ENCODE measurements at places on chromosomes 2 and 18.

GRCh38 chr2:13522917-13523821 lies 806.4 kb downstream of the TRIB2 start:
- DNase-seq = no peak

- DNase-seq = no peak
Observed at GRCh38 chr2:22929998-22930397, 455.0 kb upstream of the KLHL29 start.

GRCh38 chr2:211371465-211371864 lies 815.1 kb downstream of the CPS1 start:
- no peak for DNase-seq

DNA sequence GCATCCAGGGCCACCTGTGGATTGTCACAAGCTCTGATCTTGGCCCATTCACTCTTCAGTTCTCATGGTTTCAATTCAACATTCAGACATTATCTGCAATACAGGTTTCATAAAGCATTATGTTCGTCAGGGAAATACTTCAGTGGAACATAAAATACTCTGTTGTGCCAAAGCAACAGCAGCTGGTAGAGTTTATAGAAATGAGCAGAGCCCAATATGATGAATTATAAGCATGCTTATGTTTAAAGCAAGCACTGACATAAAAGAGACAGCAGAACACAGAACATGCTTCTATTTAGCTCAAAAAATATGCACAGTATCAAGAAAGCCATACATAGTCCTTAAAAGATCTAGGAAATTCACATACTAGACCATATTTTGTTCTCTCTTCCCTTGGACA lies 71.3 kb downstream of the PDK1 start:
- DNase-seq = no peak

DNA sequence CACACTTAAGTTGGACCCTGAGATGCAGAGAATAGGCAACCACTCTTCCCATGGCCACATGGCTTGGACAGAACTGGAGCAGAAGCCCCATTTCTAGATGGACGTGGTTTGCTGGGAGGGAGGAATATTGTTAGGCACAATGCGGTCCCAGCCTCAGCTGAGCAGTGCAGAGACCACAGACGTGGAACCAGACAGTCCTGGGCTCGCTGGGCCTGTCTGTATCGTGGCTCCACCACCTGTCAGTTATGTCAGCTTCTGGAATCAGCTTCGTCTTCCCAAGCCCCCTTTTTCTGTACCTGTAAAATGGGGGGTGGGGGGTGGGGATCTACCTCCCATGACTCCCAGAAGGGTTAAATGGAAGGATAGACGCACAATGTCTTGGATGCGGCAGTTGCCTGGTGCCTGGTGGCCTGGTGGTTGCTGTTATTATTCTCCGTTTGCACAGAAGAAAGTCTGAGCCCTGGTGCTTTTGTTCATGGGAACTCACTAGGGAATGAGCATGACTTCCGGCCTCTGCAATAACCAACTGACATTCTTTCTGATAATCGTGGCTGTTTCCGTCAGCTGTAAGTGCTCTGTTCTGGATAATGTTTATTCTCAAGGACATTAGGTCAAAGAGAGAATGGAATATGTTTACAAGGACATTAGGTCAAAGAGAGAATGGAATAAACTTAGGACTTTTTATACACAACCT lies 31.4 kb downstream of the COLEC11 start:
- no peak for DNase-seq

DNA sequence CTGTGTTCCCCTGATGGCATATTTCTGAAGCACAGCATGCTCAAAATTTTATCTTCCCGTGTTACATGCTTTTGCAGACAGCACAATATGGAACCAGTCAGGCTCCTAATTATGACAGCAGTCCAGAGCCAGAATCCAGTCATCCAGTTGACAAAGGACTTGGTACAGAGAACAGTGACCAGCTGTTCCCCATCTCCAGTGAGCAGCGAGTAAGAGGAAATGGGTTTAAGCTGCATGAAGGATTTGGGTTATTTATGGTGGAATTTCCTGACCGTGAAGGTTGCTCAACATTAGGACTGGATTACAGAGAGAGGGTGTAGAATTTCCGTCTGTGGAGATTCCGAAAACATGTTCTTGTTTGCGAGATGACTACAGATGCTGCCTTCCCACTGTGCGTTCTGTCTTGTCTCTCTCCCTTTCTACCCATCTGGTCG lies 24.4 kb downstream of the SGPP2 start:
- DNase-seq = no peak

GRCh38 chr2:71306762-71307161 lies 24.8 kb upstream of the ZNF638 start:
- DNase-seq = no peak

GRCh38 chr2:209556354-209556961 lies 132.6 kb downstream of the MAP2 start:
- DNase-seq = peak; percentile 15

All from HuH-7.5 (cell line).